A673 (cell line): ENCODE measurements at places on chromosomes 12 and 14.

- DNase-seq: no peak
Observed at GRCh38 chr14:34023824-34024767, 73.2 kb upstream of the EGLN3 start.

DNA sequence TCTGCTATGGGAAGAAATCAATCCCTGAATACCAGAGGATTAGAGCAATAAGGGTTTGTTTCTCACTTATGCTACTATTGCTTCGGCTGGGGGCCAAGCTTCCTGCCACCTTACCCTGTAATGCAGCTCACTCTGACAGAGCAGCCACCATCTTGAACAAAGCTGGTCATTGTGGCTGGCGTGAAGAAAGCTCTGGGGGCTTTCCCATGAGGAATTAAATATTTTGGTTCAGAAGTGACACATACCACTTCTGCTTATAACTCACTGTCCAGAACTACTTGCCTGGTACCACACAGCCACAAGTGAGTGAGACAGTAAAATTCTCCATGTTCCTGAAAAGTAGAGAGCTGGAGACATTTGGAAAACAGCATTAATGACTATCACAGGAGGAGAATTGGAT, 82.6 kb downstream of the GALNT8 start:
- DNase-seq: no peak

DNA sequence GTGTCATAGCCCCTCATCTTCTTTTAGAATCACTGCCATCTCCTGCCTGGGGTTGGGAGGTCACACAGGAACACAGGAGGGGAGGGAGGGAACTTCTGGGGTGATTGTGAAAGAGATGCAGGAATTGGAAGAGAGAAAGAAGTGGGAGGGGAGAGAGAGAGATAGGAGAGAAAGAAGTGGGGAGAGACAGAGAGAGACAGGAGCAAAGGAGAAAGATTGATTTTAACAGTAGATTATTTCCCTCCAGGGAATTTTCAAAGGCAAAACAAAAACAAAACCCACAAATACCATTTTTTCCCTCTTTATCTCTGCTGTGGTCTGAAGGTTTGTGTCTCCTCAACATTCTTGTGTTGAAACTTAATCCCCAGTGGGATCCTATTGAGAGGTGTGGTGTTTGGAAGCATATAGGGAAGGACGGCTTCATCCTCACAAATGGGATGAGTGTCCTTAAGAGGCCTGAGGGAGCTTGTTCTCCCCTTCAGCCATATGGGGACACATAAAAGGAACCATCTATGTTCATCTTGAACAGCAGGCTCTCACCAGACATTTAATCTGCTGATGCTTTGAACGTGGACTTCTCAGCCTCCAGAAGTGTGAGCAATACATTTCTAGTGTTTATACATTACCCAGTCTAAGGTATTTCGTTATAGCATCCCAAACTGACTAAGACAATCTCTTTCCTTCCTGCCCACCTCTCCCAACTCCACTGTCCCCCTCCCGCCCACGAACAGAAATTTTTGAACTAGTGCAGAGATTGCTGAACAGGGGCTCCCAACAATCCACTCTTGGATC, 134.9 kb upstream of the MAX start:
- DNase-seq: no peak

DNA sequence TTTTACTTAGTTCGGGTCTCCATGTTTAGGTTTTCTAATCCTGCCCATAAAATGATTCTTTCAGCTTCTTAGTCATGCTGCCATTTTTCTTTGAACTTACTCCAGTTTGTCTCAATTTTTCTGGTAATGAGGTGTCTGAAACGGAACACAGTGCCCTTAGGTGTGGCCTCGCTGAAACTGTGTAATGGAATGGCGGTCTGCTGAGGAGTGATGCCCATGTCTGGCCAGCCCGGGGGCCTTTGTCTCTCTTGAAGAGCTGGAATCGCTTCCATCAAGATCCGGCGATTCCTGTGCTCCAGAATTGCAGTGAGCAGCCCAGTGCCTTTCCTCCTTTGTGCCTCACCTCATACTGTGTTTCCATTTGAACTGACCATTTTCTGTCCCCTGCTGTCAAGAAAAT, 112.5 kb downstream of the FBXL14 start:
- DNase-seq: no peak

- DNase-seq: peak; percentile 41
Observed at GRCh38 chr12:124862768-124863415, 772 bp downstream of the SCARB1 start.
